ENCODE measurements at places on chromosomes 4 and X. TPM values are rescaled to one million over a fixed set of nuclear protein-coding genes. Genes with fewer than 3 reads are reported as not detected.

The HSD17B11 gene
- total RNA-seq: 43.2 TPM

The CMC4 gene
- total RNA-seq: 11.9 TPM

The GNRHR gene
- not detected for total RNA-seq

The PNMA3 gene
- not detected for total RNA-seq

The PASD1 gene
- not detected for total RNA-seq

The GLOD5 gene
- not detected for total RNA-seq

The DUSP21 gene
- not detected for total RNA-seq

The OTC gene
- 1.6 TPM for total RNA-seq

The HERC5 gene
- total RNA-seq: 13.7 TPM

The CXCL5 gene
- total RNA-seq: not detected

The TRIM60 gene
- total RNA-seq: not detected

DNA sequence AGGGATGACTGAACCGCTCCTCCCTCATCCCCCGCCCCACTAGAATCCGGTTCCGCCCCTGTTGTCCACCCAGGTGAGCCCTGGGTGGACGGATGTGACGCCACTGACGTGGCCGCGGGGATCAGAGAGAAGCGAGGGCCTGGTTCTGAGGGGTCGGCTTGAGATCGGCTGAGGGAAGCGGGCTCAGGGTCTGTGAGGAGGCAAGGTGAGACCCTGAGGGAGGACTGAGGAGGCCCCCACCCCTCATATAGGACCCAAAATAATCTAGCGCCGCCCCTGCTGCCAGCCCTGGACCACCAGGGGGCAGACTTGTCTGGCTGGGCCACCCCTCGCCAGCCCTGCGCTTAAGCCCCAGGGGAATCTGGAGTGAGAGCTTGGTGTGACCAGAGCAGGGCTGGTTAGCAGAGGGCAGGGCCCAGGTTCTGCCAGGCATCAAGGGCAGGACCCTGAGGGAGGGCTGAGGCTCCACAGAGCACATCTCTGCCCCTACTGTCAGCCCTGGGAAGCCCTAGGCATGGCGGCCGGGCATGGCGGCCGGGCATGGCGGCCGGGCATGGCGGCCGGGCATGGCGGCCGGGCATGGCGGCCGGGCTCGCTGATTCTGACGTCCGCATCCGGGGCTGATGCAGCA, at the start of gene MAGEA8:
Gene MAGEA8 (plus strand): TSS at position 103 of the 631 bp plus-strand sequence. CDS start 3,090 bp downstream, outside the sequence.
- H3K4me3 ChIP-seq: no peak within 1 kb of the TSS
- no peaks in the 10 kb centered on the region for H3K4me1 ChIP-seq
- DNase-seq: no peak
- H3K36me3 ChIP-seq: no peaks in the 10 kb centered on the region
- H3K27me3 ChIP-seq: no peaks in the 10 kb centered on the region

GRCh38 chr4:6549445-6549844, 25.5 kb upstream of the MAN2B2 start:
- no peaks in the 10 kb centered on the region for H3K27me3 ChIP-seq
- no peaks in the 10 kb centered on the region for H3K4me1 ChIP-seq
- no peaks in the 10 kb centered on the region for H3K36me3 ChIP-seq
- DNase-seq: no peak

GRCh38 chrX:70042399-70043371, 7.1 kb downstream of the AWAT2 start:
- H3K4me1 ChIP-seq: no peaks in the 10 kb centered on the region
- no peak for DNase-seq
- no peak overlapping the region for H3K4me3 ChIP-seq
- no peaks in the 10 kb centered on the region for H3K27me3 ChIP-seq
- H3K36me3 ChIP-seq: no peaks in the 10 kb centered on the region

GRCh38 chrX:24204958-24205357, 55.4 kb downstream of the ZFX start:
- no peak overlapping the region for H3K27ac ChIP-seq
- no peaks in the 10 kb centered on the region for H3K27me3 ChIP-seq
- DNase-seq: no peak
- H3K4me3 ChIP-seq: no peak overlapping the region

DNA sequence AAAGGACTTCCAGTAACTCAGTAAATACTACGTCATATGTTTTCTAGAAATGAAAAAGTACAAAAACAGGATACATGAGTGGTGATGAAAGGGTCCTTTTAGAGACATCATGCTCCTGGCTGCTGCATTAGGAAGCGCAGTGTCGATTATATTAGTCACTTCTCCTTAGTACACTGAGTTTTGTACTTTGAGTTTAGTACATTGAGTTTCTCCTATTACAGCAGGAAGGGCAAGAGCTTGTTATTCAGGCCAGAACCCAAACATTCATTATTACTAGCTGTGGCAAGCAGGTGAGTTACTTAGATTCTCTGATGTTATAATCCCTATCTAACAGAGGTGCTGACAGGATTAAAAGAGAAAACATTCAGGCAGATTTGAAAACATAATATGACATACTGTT, 21.3 kb downstream of the RPGR start:
- H3K27me3 ChIP-seq: no peaks in the 10 kb centered on the region
- DNase-seq: no peak
- no peaks in the 10 kb centered on the region for H3K36me3 ChIP-seq
- H3K4me1 ChIP-seq: no peaks in the 10 kb centered on the region
- H3K4me3 ChIP-seq: no peak overlapping the region
- no peak overlapping the region for H3K27ac ChIP-seq

DNA sequence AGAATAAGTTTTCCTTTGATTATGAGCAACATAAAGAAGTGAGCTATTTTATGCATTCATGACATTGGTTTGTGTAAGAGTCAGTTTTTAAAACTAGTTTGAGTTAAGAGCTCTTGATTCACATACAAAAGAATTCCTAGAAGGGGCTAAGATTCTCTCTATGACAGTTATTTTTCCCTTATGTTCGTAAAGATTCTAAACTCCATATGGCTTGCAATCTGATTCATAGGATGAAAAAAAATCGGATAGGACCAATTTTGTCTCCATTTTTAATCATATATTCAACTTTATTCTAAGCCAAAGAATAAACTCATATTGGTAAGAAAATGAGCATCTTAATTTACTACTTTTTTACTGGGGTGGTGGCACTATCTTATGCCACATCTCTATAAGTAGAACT, 79.4 kb downstream of the NAP1L3 start:
- no peak for DNase-seq
- H3K27ac ChIP-seq: no peak overlapping the region
- H3K27me3 ChIP-seq: no peaks in the 10 kb centered on the region
- no peaks in the 10 kb centered on the region for H3K4me1 ChIP-seq
- H3K36me3 ChIP-seq: no peaks in the 10 kb centered on the region

GRCh38 chr4:26362745-26363439, 42.1 kb downstream of the RBPJ start:
- H3K27me3 ChIP-seq: no peaks in the 10 kb centered on the region
- DNase-seq: no peak
- no peak overlapping the region for H3K27ac ChIP-seq
- H3K4me1 ChIP-seq: peaks cover 7% of the 10 kb centered on the region
- no peaks in the 10 kb centered on the region for H3K36me3 ChIP-seq

- no peak for DNase-seq
- no peaks in the 10 kb centered on the region for H3K27me3 ChIP-seq
- no peak overlapping the region for H3K27ac ChIP-seq
- H3K4me3 ChIP-seq: no peak overlapping the region
- no peaks in the 10 kb centered on the region for H3K4me1 ChIP-seq
Measured at GRCh38 chrX:30015440-30015839, 199.9 kb upstream of the MAGEB2 start.

DNA sequence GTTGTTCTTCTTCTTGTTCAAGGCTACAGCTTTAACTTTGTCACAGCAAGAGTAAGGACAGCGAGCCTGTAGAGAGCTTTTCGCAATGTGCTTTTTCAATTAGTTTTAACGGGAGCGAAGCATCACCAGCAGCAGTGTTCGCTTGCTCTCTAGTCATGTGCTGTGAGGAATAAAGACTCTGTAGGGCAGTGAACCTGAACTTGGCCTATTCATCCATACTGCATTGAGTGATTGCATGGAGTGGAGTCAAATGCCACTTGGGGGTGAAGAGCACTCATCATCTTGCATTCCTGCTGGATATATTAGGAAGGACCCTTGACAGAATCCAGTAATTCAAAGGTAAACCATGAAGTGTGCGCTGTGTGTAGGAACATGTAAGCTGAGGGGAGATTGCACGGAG, 240.0 kb downstream of the FRMPD4 start:
- no peaks in the 10 kb centered on the region for H3K36me3 ChIP-seq
- no peaks in the 10 kb centered on the region for H3K4me1 ChIP-seq
- no peaks in the 10 kb centered on the region for H3K27me3 ChIP-seq

GRCh38 chr4:2824329-2824835, 19.3 kb upstream of the ADD1 start:
- no peak overlapping the region for H3K27ac ChIP-seq
- no peak for DNase-seq
- no peaks in the 10 kb centered on the region for H3K27me3 ChIP-seq
- H3K36me3 ChIP-seq: no peaks in the 10 kb centered on the region

GRCh38 chr4:54837576-54838140, 179.9 kb downstream of the KIT start:
- no peak for DNase-seq
- no peak overlapping the region for H3K4me3 ChIP-seq
- H3K4me1 ChIP-seq: no peaks in the 10 kb centered on the region
- no peaks in the 10 kb centered on the region for H3K36me3 ChIP-seq
- no peaks in the 10 kb centered on the region for H3K27me3 ChIP-seq

DNA sequence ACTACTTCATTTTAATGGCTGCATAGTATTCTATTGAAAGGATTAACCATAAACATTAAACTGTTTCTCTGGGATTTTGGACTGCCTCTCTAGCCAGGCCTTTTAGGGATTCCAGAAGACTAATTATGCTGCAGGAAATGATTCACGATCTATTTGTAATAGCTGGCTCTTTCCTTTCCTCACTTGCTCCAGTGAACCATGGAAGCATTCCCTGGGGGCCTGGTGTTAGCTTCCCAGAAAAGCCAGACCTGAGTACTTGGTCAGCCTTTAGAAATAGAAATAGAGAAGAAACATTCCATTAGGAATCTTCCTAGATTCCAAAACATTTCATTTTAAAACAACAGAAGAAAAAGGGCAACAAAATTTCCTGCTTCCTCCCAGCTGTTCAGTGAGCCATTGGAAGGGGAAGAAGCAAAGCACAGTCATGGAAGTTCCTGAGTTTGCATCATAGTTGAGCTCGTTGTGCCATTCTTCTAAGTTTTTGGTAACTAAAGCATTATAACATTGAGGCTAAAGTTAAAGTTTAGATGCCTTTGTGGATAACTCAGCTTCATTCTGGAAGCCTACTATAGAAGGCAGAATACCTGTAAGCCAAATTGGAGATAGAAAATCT, 83.5 kb downstream of the NPNT start:
- H3K36me3 ChIP-seq: no peaks in the 10 kb centered on the region
- H3K4me3 ChIP-seq: no peak overlapping the region
- H3K27me3 ChIP-seq: no peaks in the 10 kb centered on the region

- no peaks in the 10 kb centered on the region for H3K27me3 ChIP-seq
- DNase-seq: no peak
- H3K27ac ChIP-seq: no peak within 1 kb of the TSS
- peak within 1 kb of the TSS; percentile 83 for H3K4me3 ChIP-seq
- peaks cover 3% of the 10 kb centered on the region for H3K4me1 ChIP-seq
Measured at GRCh38 chr4:42396752-42397634, at the start of gene SHISA3. Gene SHISA3, plus strand, starts transcription at chr4:42397488. Its CDS starts 569 bp downstream, at chr4:42398057.

DNA sequence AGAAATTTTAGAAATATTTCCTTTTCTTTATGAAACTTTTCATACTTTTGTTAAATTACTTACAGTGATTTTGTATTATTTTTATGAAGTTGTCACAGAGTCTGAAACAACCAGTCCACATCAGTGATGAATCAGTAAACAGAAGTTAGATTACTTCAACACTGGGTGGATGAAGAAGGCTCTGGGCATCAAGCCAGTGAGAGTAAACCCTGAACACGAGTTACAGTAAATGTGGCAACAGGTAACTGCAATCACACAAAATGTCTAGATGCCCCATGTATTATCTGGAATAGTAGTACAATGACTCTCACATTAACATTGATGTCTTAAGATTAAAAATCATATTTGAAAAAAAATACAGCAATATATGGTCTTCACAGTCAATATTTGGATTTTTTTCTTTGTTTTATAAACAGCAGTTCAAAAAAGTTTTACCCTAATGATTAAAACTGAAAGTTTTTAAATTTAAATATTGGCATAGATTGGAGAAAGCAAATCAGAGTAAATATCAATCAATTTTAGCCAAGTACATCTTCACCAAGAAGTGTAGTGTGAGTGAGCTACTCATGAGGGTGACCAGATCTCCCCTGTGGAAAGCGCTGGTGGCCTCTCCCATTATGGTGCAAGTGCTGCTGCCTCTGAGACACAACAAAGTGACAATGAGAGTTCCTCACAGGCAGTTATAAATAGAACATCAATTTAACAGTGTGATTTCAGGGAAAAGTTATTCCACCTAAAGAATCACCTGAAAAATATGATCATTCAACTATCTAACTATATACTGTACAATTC, 63.2 kb upstream of the UGT2B7 start:
- H3K4me1 ChIP-seq: no peaks in the 10 kb centered on the region
- H3K36me3 ChIP-seq: no peaks in the 10 kb centered on the region
- DNase-seq: no peak
- no peak overlapping the region for H3K27ac ChIP-seq
- no peaks in the 10 kb centered on the region for H3K27me3 ChIP-seq

- H3K4me1 ChIP-seq: no peaks in the 10 kb centered on the region
- H3K4me3 ChIP-seq: no peak overlapping the region
- DNase-seq: no peak
- H3K27ac ChIP-seq: no peak overlapping the region
- no peaks in the 10 kb centered on the region for H3K27me3 ChIP-seq
- no peaks in the 10 kb centered on the region for H3K36me3 ChIP-seq
Measured at GRCh38 chrX:37787423-37787869, 7.6 kb downstream of the CYBB start.

GRCh38 chr4:157012781-157013180, 41.2 kb upstream of the PDGFC start:
- DNase-seq: no peak
- H3K4me3 ChIP-seq: no peak overlapping the region
- no peaks in the 10 kb centered on the region for H3K27me3 ChIP-seq
- H3K27ac ChIP-seq: no peak overlapping the region

DNA sequence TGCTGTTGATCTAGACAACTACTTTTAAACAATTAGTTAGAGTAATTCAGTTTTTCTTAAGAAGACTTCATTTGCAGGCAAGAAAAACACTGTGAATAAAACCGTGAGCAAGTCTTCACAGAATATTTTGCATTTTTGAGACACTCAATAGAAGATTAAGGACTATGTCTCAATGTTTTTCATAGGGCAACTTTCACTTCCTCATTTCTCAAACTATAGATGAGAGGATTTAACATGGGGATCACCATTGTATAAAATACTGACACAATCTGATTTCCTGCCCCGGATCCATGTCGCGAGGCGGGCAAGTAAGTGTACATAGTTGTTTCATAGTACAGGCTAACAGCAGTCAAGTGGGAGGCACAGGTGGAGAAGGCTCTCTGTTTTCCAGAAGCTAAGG, 108.8 kb upstream of the IGSF1 start:
- no peaks in the 10 kb centered on the region for H3K36me3 ChIP-seq
- no peaks in the 10 kb centered on the region for H3K27me3 ChIP-seq
- no peak overlapping the region for H3K27ac ChIP-seq

- H3K4me1 ChIP-seq: no peaks in the 10 kb centered on the region
- H3K4me3 ChIP-seq: no peak overlapping the region
- peaks cover 6% of the 10 kb centered on the region for H3K27me3 ChIP-seq
- no peaks in the 10 kb centered on the region for H3K36me3 ChIP-seq
Measured at GRCh38 chr4:1418494-1419285, 12.4 kb upstream of the NKX1-1 start.
